Activated T-helper 1 cell treated with anti-CD3 and anti-CD28 coated beads, Interleukin-12 subunit alpha, Interleukin-12 subunit beta, Interleukin-2, Interleukin-4 antibody, amounts not matched to agents 30 ng/mL and 10 ng/mL and 1 ng/mL, durations not matched to agents 14 hours and 24 hours and 36 hours (primary cell): ENCODE measurements at places on chromosomes 12 and 14. TPM values are rescaled to one million over a fixed set of nuclear protein-coding genes. Genes with fewer than 3 reads are reported as not detected.

DNA sequence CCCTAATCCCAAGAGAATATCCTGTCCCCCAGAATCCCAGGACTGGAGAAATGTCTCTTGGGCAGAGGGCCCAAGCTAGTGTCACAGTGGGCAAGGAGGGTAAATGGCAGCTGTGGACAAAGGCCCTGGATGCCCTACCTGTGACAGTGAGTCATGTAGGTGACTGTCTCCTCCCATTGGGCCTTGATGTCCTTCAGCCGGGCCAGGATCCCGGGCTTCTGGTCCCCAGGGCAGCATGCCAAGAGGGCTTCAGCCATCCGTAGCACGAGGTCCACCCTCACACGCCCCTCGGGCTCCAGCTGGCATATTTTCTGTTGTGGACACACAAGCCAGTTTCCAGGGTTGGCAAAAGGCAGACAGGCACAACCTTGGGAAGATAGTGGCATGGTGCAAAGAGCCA lies 48.8 kb downstream of the SYNE3 start:
- no peak for DNase-seq
- no peaks in the 10 kb centered on the region for H3K27me3 ChIP-seq
- H3K4me1 ChIP-seq = peaks cover 47% of the 10 kb centered on the region
- no peak overlapping the region for H3K4me3 ChIP-seq

DNA sequence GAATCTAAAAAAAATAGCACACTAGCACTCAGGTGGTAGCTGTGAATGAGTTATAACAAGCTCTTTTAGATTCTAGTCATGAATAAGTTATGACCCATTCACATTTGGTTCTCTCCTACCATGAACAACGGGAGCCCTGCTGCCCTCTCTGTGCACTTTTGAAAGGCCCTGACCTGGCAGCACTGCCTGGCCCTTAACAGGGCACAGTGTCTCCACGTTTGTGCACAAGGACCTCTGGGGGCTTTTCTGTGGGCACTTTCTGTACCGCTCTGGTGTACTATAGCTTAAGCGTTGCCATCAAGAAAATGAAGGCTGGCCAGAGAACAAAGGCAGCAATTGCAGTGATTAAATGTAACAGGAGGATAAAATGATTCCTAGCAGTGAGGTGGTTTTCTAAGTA lies 21.2 kb downstream of the CCDC92 start:
- H3K36me3 ChIP-seq = no peaks in the 10 kb centered on the region
- no peaks in the 10 kb centered on the region for H3K4me1 ChIP-seq
- H3K27ac ChIP-seq = no peak overlapping the region
- DNase-seq = no peak

GRCh38 chr12:65867394-65867793 lies 43.1 kb downstream of the HMGA2 start:
- DNase-seq = no peak
- no peak overlapping the region for H3K4me3 ChIP-seq
- no peak overlapping the region for H3K27ac ChIP-seq

DNA sequence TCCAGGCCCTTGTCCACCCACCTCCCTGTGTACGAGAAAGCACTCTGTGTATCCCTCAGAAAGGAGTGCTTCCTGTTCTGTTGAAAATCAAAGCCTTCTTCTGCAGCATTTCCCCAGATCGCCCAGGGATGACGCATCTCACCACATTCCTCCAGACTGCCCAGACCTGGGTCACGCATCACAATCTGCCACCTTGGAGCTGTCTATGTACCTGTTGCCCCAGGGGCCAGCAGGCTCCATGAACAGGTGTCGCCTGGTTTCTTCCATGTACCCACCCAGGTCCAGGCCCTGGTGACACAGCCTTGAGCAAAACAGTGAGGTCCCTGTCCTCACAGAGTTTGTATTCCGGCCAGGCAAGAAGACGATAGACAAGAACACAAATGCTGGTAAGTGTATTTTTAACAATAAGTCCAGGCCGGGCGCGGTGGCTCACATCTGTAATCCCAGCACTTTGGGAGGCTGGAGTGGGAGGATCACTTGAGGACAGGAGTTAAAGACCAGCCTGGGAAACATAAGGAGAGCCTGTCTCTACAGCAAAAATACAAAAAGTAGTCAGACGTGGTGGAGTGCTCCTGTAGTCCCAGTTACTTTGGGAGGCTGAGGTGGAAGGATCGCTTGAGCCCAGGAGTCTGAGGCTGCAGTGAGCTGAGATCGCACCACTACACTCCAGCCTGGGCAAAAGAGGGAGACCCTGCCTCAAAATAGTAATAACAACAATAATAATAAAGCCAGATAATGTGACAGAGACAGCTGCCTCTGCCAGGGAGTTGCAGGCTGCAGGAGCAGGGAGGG lies 6.8 kb upstream of the PPP1R13B start:
- no peaks in the 10 kb centered on the region for H3K36me3 ChIP-seq
- H3K27ac ChIP-seq = no peak overlapping the region
- no peaks in the 10 kb centered on the region for H3K4me1 ChIP-seq
- no peak for DNase-seq
- peaks cover 1% of the 10 kb centered on the region for H3K27me3 ChIP-seq

DNA sequence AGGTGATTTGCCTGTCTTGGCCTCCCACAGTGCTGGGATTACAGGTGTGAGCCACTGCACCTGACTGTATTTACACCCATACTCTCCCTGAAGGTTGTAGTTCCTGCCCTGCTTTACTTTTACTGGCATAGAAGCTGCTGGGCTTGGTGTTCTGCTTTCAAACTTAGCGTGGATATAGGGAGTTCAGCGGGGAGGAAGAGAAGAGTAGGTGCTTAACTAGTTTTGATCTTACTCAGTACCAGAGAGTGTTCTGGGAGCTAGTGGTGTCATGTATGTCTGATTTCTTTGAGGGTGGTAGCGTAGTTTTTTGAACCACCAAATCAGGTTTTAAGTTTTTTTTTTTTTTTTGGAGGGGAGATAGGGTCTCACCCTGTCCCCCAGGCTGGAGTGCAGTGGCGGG lies 13.8 kb downstream of the RCOR1 start:
- no peak for DNase-seq
- H3K27me3 ChIP-seq = no peaks in the 10 kb centered on the region
- no peak overlapping the region for H3K4me3 ChIP-seq
- peak overlapping the region; percentile 31 for H3K27ac ChIP-seq
- peaks cover 31% of the 10 kb centered on the region for H3K4me1 ChIP-seq

The SMOC1 gene
- total RNA-seq = not detected in 2 replicates

DNA sequence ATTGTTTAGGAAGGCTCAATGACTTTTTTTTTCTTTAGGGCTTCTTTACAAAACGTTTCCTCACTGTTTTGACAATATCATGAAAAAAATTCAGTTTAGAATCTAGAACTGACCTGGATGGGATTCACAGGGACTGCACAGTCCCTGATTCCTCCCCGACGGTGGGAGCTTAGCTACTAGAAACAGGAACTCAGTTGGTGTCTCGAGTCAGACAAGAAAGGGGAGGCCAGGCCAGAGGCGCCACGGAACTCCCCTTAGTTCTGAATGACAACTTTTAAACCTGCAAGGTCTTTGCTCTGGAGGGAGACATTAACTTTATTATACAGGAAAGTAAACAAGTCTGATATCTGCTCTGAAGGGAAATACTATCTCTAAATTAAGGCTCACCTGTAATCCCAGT lies 45.4 kb upstream of the SRP54 start:
- no peaks in the 10 kb centered on the region for H3K27me3 ChIP-seq
- H3K36me3 ChIP-seq = peaks cover 15% of the 10 kb centered on the region
- H3K27ac ChIP-seq = no peak overlapping the region

- H3K36me3 ChIP-seq = no peaks in the 10 kb centered on the region
- H3K4me3 ChIP-seq = no peak overlapping the region
- no peak overlapping the region for H3K27ac ChIP-seq
- DNase-seq = no peak
- H3K4me1 ChIP-seq = no peaks in the 10 kb centered on the region
- H3K27me3 ChIP-seq = no peaks in the 10 kb centered on the region
Observed at GRCh38 chr12:78157199-78157598, 326.5 kb downstream of the NAV3 start.

GRCh38 chr12:57231276-57232021 lies 1.9 kb downstream of the SHMT2 start:
- peaks cover 53% of the 10 kb centered on the region for H3K4me1 ChIP-seq
- no peak overlapping the region for H3K27ac ChIP-seq
- H3K4me3 ChIP-seq = peak overlapping the region; percentile 98
- no peak for DNase-seq
- H3K27me3 ChIP-seq = peaks cover 12% of the 10 kb centered on the region
- H3K36me3 ChIP-seq = peaks cover 34% of the 10 kb centered on the region

- H3K27ac ChIP-seq = no peak overlapping the region
- no peak overlapping the region for H3K4me3 ChIP-seq
- peaks cover 17% of the 10 kb centered on the region for H3K4me1 ChIP-seq
Observed at GRCh38 chr14:56812364-56813141, 2.3 kb upstream of the OTX2 start.

DNA sequence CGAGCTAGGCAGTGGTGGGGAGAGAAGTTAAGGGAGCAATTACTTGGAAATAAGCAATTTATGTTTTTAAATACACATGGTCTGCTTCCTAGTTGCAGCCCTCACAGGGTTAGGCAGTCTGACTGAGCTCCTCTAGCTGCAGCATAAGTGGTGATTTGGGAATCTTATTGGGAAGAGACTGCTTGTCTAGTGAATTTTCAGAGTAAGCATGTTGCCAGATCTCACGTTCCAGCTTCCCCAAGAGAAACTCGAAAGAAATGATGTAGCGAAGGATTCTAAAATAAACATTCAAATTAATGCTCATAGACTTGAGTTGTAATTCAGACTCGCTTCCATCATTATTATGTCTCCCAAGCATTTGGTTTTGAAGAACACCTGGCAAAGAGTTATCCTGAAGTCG lies 440.2 kb downstream of the ATP23 start:
- peaks cover 6% of the 10 kb centered on the region for H3K27me3 ChIP-seq
- no peak overlapping the region for H3K4me3 ChIP-seq
- H3K27ac ChIP-seq = no peak overlapping the region
- DNase-seq = no peak
- no peaks in the 10 kb centered on the region for H3K36me3 ChIP-seq

GRCh38 chr12:86590296-86590695 lies 334.1 kb upstream of the MGAT4C start:
- no peaks in the 10 kb centered on the region for H3K27me3 ChIP-seq
- no peaks in the 10 kb centered on the region for H3K4me1 ChIP-seq
- no peak overlapping the region for H3K4me3 ChIP-seq
- no peaks in the 10 kb centered on the region for H3K36me3 ChIP-seq
- DNase-seq = no peak

The NUAK1 gene
- total RNA-seq = 0.05 TPM in 1 of 2 replicates, not detected in the other

DNA sequence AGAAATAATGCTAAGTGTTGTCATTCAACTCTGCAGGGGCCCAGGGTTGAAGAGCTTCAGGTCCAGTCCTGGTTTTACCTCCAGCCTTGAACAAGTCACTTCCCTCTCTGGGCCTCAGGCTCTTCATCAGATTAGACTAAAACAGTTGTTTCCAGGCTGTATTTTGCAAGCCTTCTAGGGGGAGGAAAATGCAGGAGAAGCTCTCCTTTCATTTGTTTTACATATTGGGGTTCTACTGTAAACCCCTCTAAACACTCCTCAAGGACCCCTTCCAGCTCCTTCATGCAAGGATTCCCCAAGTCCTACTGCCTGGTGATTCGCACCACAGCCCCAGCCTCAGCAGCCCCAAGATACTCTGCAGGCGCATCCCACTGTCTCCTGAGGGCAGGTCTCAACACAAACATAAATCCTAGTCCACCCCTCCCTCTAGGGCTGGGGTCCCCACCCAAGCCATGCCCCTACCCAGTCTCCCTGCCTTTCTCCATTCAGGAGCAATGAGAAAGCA lies 2.7 kb downstream of the SDR9C7 start:
- H3K36me3 ChIP-seq = no peaks in the 10 kb centered on the region
- DNase-seq = no peak
- H3K27ac ChIP-seq = no peak overlapping the region
- no peak overlapping the region for H3K4me3 ChIP-seq
- peaks cover 8% of the 10 kb centered on the region for H3K27me3 ChIP-seq

The SPX gene
- total RNA-seq = 0.49 and 1.0 TPM in 2 replicates

DNA sequence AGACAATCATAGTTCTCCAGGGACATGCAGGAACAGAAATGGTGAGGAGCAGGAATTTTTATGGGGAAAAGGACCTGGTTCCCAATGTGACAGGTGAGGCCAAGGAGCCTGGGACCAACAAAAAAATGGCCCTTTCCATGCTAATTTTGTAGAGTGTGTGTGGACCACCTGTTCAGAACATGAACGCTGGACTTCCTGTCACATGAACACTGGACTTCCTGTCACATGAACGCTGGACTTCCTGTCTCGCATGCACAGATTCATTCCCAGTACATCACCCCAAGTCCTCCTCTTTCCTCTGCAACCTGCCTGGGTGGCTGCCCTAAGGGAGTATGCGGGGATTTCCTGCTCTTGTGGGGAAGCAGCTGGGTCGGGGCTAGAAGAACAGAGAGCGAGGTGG lies 10.1 kb downstream of the FGF6 start:
- H3K4me1 ChIP-seq = peaks cover 13% of the 10 kb centered on the region
- DNase-seq = no peak
- no peak overlapping the region for H3K27ac ChIP-seq
- no peaks in the 10 kb centered on the region for H3K36me3 ChIP-seq
- H3K27me3 ChIP-seq = peaks cover 17% of the 10 kb centered on the region

DNA sequence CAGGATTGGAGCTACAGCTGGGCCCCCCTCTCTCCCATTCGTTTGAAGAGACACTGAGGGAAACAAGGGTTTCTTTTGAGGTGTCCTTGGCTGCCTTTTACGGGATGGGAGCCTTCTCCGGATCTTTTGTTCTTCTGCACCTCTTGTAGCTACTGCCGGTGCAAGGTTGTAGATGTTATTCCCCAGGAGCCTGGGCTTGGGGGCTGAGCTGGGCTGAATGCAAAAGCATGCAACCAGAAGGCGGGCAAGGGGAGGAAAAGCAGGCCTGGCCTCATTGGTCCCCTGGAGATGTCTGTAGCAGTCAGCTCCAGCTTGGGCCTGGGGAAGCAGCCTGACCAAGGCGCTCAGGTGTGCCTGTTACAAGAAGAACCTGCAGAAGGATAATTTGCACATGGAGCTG lies 110.3 kb downstream of the GCH1 start:
- no peaks in the 10 kb centered on the region for H3K27me3 ChIP-seq
- no peak overlapping the region for H3K4me3 ChIP-seq
- H3K27ac ChIP-seq = no peak overlapping the region

DNA sequence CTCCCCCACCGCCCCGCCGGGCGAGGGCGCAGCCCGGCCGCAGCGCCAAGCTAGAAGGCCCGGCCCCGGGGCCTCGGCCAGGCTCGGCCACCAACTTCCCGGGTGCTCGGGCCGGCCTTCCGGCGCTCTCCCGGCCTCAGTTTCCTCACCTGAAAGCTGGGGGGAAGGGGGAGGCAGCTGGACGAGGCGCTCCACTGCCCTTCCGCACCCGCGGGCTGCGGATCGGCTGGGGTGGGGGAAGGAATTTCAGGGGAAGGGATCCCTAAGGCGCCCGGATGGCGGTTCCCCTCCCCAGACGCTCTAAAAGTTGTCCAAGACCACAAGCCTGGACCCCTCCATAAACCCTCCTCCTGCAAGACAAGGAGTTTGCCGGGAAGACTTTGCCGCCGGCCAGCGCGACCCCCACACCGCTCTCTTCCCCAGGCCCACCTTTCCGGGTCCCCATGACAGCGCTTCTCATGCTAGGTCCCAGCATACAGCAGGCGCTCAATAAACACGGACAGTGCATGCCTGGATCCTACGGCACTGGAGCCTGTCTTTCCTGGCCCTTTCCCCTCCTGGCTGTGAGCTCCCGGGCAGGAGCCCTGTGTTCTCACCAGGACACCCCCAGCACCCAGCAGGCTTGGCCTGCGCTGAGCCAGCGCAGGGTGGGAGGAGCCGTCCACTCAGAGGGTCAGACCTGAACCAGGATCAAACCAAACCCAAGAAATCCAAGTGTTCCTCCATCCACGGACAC lies 18.1 kb downstream of the BEGAIN start:
- no peak for DNase-seq
- H3K4me1 ChIP-seq = no peaks in the 10 kb centered on the region
- H3K27ac ChIP-seq = no peak overlapping the region
- peaks cover 36% of the 10 kb centered on the region for H3K27me3 ChIP-seq
- H3K36me3 ChIP-seq = no peaks in the 10 kb centered on the region
- H3K4me3 ChIP-seq = no peak overlapping the region

The MARK3 gene
- total RNA-seq = 89.6 and 90.6 TPM in 2 replicates

- no peak for DNase-seq
- no peak overlapping the region for H3K27ac ChIP-seq
- H3K27me3 ChIP-seq = no peaks in the 10 kb centered on the region
Observed at GRCh38 chr12:73372856-73373255, 1100.7 kb downstream of the TRHDE start.
